ENCODE measurements at places on chromosomes 5 and 9.

GRCh38 chr9:88320748-88321415 is 67.4 kb upstream of the SPIN1 start:
- DNase-seq, result no peak

DNA sequence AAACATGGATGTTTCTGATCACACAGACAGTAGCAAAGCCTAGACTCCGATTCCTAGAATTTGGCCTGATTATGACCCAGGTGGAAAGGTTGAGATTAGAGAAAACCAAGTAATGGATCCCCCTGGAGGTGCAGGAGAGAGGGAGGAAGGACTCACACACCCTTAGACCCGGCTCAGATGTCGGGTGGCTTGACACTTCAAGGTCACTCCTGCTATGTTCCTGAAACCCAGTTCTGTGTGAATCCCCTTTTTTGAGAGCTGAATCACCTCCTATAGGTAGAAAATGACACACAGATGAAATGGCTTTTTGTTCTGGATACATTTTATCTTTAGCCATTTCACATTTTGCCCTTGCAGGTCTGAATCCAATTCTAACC is 192.8 kb downstream of the ARRDC3 start:
- DNase-seq, result no peak

- no peak for DNase-seq
Measured at GRCh38 chr5:18984559-18985080, 1003.4 kb downstream of the CDH18 start.

- no peak for DNase-seq
Measured at GRCh38 chr5:10682801-10683525, 78.1 kb downstream of the DAP start.

- DNase-seq, result no peak
Measured at GRCh38 chr5:71810023-71810422, 90.9 kb downstream of the CARTPT start.

- DNase-seq, result no peak
Measured at GRCh38 chr5:169875731-169876130, 104.6 kb downstream of the INSYN2B start.

GRCh38 chr5:180367300-180367699 is 14.2 kb upstream of the GFPT2 start:
- DNase-seq, result no peak

DNA sequence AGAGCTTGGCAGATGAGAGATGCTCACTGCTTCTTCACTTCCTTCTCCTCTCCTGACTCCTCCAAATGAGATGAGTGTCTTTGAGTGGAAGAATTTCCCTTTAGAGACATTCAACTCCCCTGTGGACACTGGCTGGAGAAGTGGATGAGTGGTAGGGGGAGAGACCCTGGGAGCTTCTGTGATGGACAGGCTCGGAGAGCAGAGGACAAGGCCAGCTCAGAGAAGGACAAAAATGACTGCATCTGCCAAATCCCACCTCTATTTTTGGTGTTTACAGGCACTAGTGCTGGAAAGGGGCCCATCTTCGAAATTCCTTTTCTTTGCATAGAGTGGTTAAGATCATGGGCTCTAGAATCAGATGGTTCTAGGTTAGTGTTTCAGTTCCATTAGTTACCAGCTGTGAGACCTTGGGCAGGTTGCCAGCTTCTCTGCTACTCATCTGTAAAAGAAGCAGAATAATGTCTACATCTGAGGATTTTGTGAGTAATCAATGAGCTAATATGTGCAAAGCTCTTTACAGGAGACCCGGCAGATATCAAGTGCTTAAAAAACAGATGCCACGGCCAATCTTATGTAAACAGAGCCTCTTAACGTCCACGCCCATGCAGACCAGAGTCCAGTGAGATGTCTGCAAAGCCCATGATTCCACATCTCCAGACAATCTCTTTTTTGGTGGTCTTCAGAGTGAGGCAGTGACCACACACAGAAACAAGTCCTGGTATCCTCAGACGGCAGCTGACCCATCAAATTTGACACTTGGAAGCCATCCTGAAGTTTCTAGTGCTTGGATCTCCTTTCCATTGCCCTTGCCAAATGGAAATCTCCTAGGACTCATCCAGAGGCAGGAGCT is 13.6 kb upstream of the COL27A1 start:
- no peak for DNase-seq

DNA sequence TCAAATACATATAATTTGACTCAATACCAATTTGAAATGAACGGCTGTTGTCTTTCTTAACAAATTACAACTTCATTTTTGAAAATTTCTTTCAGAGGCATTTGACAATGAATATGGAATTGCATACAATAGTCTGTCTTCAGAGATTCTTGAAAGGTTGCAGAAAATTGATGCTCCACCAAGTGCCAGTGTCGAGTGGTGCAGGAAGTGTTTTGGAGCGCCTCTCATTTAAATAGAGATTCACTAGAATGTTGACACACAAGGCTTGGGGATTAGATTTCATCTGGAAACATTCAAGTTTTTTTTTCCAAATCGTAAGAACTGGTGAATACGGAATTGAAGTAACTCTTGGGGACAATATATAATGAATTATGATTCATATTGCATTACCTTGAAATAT is 8.1 kb downstream of the RPS6 start:
- no peak for DNase-seq

DNA sequence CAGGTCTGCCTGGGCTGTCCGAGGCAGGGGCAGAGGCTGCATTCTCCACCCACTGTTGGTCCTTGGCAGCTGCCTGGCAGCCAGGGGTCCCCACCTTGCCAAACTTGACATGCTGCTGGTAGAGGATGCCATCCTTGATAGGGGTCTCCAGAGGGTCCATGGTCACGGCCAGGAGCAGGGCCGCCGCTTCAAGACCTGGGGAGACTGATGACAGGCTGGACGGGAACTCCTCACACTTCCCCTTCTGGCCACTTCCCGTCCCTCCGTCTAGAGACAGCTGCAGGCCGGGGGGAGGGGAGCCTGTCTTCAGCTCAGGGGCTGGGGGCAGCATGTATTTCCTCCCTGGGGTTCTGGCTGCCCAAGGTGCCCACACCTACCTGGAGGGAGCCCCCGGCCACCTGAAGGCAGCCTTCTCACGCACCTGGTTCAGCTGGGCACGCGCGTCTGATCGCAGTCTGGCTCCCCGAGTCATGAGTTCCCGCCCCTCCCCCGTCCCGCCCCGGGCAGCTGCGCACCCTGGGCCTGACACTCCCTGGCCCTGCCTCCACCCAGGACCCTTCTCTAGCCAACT is at the start of gene DOK3:
Gene DOK3, minus strand, starts transcription at position 446 of the 571 bp plus-strand sequence. Its CDS starts 286 bp downstream, at position 160.
- DNase-seq, result no peak

DNA sequence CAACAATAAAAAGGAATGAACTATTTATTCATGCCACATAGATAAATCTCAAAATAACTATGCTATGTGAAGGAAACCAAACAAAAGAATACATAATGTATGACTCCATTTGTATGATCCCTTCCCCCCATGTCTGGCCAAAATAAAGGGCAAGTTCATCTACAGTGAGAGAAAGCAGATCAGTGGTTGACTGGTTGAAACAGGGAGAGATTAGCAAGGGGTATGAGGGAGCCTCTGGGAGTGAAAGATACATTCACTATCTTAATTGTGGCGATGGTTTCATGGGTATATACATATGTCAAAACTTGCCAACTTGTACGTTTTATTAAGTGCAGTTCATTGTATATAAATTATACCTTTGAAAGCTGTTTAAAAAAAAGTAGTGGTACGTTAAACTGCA is 4.8 kb downstream of the PSMD5 start:
- no peak for DNase-seq

- no peak for DNase-seq
Measured at GRCh38 chr9:77488439-77489126, 159.5 kb downstream of the GNA14 start.

DNA sequence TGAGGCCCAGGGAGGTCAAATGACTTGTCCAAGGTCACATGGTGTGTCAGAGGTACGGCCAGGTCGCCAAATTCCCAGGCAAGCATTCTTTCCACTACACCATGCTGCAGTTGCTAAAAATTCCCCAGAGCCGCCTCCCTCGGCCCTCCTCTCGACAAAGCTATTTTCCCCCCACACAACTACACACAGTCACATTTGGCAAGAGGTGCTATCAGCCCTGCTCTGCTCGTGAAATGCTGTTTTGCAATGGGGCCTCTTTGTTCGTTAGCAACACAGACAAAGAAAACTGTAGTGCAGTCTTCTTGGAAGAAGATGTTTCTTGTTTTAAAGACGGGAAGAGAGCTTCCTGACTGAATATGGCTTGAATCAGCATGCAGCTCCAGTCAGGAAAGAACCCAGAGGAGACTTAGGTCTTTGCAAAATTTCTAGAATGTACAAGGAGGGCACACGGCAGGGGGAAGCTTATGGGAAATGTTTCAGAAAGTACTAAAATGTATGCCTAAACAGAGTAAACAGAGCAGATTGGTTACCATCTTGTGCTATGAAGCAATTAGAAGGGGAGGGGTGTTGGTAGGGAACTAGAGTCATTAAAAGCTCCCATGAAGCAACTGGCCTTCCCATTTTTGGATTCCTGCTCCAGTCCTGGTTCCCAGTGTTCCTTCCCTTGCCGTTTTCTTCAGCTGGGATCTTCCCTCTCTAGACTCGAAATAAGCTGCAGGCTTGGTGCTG is 14.2 kb downstream of the SLIT3 start:
- no peak for DNase-seq

Measured in globus pallidus (tissue), 1 donor.